DMS153 (cell line): ENCODE measurements at places on chromosomes 3 and 15.

DNA sequence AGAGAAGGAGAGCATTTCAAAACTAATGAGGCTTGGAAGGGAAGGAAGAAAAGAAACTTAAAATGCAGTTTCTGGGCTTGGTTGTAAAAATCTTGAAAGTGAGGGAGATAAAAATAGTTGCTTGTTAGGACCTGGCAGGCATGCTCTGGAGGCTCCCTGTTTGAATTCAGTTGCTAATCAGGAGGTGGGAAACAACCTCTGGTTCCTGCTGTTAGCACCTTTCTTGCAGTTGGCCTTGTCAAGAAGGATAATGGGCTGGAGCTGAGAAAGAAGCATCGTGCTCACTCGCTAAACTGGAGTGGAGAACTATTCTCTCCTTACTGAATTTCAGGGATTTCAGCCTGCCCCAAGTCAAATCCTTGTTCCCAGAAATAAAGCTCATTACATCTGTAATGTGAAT, 23.4 kb downstream of the SNAPC5 start:
- DNase-seq: no peak

GRCh38 chr15:81038975-81039607, 38.4 kb downstream of the TLNRD1 start:
- DNase-seq: no peak

- no peak for DNase-seq
These were observed 17.0 kb upstream of the ARID3B start for GRCh38 chr15:74523982-74524381.

DNA sequence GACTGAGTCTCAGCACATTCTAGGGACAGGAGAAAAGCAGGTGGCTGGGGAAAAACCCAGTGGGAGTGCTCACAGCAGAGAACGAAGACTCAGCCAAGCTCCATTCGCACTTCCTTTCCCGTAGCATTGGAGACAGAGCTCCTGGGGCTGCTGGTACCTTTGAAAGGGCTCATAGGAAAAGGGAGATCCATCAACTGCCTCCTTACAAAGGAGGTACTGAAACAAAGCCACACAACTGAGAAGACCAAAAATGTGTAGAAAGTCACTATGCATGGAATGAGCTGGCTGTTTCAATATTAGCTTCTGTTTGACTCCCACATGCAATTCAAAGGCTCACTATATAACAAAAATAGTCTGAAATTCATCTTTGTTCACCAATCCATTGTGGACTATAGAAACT, 16.9 kb downstream of the STIMATE start:
- no peak for DNase-seq

DNA sequence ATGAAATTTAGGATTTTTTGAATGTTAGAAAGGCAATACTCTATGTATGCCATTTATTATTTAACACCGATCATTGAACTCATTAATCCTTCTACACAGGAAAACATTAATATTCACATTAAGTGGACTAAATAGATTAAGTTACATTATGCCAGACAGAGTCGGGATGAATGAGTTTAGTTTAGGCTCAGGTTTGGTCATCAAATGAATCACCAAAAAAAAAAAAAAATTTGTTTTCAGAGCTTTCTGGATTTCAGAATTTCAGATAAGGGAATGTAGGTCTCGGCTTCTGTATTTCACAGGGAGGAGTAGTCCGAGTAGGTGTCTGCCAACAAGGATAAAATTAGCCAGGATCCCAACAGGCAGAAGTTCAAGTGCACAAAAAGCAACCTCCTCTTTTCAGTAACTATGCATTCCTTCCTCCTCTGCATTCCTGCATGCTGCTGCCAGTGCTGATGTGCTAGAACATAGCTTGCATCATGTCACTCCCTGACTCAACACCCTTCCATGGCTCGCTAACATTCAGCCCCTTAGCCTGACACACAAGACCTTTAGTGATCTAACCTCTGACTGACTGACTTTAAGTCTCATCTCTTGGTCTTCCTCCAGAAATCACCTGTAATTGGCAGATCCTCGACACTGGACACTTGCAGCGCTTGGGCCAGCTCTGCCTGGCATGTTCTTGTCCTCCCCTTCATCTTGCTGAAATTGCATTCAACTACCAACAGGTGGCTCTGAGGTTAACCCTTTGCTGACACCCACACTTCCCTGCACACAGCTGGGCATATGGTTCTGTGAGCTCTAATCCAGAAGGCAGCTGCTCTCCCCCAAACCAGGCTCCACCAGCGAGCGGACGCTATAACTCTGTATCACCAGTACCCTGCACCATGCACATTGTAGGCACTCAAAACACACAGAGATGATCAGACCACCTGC, 145.4 kb upstream of the PROK2 start:
- DNase-seq: peak; percentile 11
